Chondrocyte (in vitro differentiated cells): ENCODE measurements at places on chromosomes 12 and 14. TPM values are rescaled to one million over a fixed set of nuclear protein-coding genes. Genes with fewer than 3 reads are reported as not detected.
A peak's percentile ranks its signal among the peaks of the same experiment; 100 is the strongest.

DNA sequence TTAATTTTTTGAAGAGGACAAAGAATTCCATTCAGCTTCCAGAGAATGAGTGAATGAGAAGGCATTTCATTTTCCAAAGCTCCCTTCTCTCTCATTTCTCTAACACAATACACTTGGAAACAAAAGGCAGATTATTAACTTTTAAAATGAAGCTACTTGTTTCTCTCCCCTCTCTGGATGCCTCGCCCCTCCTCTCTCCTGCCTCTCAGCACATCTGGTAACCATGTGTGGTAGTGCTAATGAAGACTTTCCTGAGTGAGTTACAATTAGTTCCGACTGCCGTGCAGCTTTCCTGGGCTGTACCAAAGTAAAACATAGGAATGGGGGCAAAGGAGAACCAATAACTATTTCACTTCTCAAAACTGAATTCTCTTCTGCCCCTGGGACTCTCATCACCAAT is 84.7 kb upstream of the SOX5 start:
- peaks cover 19% of the 10 kb centered on the region for H3K4me1 ChIP-seq
- H3K27me3 ChIP-seq = no peaks in the 10 kb centered on the region
- DNase-seq = no peak
- no peak overlapping the region for H3K4me3 ChIP-seq

DNA sequence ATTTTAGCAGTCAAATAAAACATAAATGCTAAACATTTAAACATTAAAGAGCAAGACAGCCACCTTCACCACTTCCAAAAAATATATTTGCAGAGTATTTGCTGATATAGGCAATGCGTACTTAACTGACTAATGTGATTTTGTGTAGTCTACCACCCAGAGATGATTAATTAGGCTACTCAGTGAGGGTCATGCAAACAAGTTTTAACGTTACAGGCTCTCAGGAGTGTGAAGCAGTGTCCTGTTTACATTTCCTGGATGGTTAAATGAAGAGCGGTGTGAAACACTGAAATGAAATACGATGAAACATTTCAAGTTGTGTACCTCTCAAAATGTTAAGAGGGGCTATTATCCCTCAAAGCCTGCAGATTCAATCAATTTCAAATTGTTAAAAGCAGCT is 165.8 kb upstream of the LRIG3 start:
- H3K27me3 ChIP-seq = no peaks in the 10 kb centered on the region
- peak overlapping the region; percentile 38 for H3K27ac ChIP-seq
- H3K4me1 ChIP-seq = peaks cover 58% of the 10 kb centered on the region

DNA sequence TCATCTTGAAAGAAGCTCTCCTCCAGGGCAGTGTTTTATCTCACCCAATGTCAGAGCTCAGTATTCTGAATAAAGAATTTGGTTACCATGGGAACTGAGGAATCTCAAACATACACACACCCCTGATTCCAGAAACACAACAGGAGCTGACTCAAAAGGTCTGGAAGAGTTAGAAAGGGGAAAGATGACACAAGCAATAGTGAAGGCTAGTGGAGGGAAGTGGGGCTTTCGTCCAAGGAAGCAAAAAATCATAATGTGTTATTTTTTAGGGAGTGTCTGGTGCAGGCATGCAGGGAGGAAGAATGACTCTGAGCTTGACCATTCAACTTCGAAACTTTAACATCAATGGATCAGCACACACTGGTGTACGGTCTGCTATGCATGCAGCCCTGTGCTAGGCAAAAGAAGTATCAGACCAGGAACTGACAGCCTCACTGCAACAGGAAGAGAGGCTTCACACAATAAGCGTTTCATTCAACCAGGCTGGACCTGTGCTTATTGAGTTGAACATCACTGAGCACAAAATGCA is 20.3 kb downstream of the HEBP1 start:
- H3K27me3 ChIP-seq = no peaks in the 10 kb centered on the region
- H3K4me3 ChIP-seq = no peak overlapping the region
- no peak for DNase-seq

DNA sequence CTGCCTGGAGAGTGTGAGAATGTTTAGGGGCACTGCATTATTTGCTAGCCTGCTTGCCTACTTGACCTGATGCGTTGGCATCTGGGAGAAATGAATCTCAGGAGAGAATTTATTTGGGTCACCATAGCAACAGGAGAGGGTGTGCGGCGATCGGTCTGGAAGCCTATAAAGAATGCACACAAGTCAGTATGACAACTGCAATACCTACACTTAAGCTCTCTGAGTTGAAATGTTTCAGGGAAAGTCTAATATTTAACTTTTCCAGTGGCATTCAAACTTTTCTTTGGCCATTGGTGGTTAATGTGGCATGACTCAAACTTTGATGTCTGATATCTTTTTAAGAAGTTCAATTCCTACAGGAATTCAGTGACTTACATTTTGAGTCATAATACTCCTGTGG is 205.1 kb downstream of the NEDD1 start:
- H3K36me3 ChIP-seq = no peaks in the 10 kb centered on the region
- no peaks in the 10 kb centered on the region for H3K27me3 ChIP-seq
- H3K4me3 ChIP-seq = no peak overlapping the region
- H3K27ac ChIP-seq = no peak overlapping the region
- no peak for DNase-seq
- no peaks in the 10 kb centered on the region for H3K4me1 ChIP-seq

GRCh38 chr14:73242357-73242901 is 5.1 kb downstream of the PAPLN start:
- no peak overlapping the region for H3K4me3 ChIP-seq
- H3K36me3 ChIP-seq = peaks cover 5% of the 10 kb centered on the region
- H3K27ac ChIP-seq = no peak overlapping the region
- H3K4me1 ChIP-seq = peaks cover 47% of the 10 kb centered on the region

- H3K4me3 ChIP-seq = no peak overlapping the region
- H3K27me3 ChIP-seq = no peaks in the 10 kb centered on the region
- H3K27ac ChIP-seq = no peak overlapping the region
Measured at GRCh38 chr14:101009531-101009930, 106.0 kb upstream of the RTL1 start.

DNA sequence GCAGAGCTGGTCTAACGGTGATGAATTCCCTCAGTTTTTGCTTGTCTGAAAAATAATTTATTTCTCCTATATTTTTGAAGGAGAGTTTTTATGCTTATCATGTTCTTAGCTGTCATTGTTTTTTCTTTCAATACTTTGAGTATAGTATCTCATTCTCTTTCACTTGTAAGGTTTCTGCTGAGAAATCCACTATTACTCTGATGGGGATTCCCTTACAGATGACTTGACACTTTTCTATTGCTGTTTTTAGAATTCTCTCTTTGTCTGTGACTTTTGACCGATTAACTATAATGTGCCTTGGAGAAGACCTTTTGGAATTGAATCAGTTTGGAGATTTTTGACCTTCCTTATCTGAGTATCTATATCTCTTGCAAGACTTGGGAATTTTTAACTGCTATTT is 139.6 kb downstream of the PRKD1 start:
- H3K36me3 ChIP-seq = no peaks in the 10 kb centered on the region
- no peak overlapping the region for H3K4me3 ChIP-seq

DNA sequence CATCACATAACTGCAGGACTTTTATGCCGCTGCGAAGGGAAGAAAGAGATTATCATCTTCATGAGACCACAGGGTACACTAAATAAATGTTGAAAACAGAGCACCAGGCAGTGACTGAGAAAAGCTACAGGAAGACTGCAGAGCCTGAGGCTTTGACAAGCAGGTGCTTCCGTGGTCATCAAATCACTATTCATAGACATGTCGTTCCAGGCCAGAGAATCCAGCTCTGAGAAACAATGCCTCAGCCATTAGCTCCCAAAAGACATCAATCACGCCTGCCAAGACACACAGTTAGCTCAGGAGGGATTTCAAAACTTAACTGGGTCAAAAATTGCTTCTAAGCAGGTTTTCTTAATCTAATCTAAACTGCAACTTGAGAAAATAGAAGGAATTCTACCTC is 47.2 kb upstream of the GARIN6 start:
- no peak overlapping the region for H3K4me3 ChIP-seq
- H3K36me3 ChIP-seq = no peaks in the 10 kb centered on the region
- H3K27ac ChIP-seq = no peak overlapping the region
- H3K4me1 ChIP-seq = no peaks in the 10 kb centered on the region
- no peak for DNase-seq

DNA sequence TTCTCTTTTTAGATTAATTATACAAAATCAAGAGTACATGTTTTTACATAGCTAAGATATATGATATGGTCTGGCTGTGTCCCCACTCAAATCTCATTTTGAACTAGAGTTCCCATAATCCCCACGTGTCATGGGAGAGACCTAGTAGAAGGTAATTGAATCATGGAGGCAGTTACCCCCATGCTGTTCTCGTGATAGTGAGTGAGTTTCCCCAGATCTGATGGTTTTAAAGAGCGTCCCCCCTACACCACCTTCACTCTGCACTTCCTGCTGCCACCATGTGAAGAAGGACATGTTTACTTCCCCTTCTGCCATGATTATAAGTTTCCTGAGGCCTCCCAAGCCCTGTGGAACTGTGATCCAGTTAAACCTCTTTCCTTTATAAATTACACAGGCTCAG is 21.4 kb upstream of the DRAM1 start:
- peak overlapping the region; percentile 29 for H3K27ac ChIP-seq
- no peak for DNase-seq
- H3K4me1 ChIP-seq = peaks cover 35% of the 10 kb centered on the region
- no peaks in the 10 kb centered on the region for H3K36me3 ChIP-seq
- H3K27me3 ChIP-seq = no peaks in the 10 kb centered on the region
- H3K4me3 ChIP-seq = no peak overlapping the region

The ACSM4 gene
- total RNA-seq = not detected in 3 replicates

- no peak for DNase-seq
- H3K4me1 ChIP-seq = peaks cover 6% of the 10 kb centered on the region
Measured at GRCh38 chr12:71152851-71153250, 4.9 kb downstream of the TSPAN8 start.

The NANOG gene
- not detected in 3 replicates for total RNA-seq

- no peak overlapping the region for H3K27ac ChIP-seq
- H3K4me3 ChIP-seq = no peak overlapping the region
- no peak for DNase-seq
- no peaks in the 10 kb centered on the region for H3K4me1 ChIP-seq
- no peaks in the 10 kb centered on the region for H3K27me3 ChIP-seq
Measured at GRCh38 chr12:31845613-31846322, 113.4 kb upstream of the RESF1 start.

GRCh38 chr12:117919479-117919878 is 49.3 kb downstream of the KSR2 start:
- H3K4me3 ChIP-seq = no peak overlapping the region
- no peak for DNase-seq
- H3K36me3 ChIP-seq = no peaks in the 10 kb centered on the region
- peaks cover 9% of the 10 kb centered on the region for H3K27me3 ChIP-seq
- H3K27ac ChIP-seq = no peak overlapping the region

- no peak for DNase-seq
- H3K27ac ChIP-seq = no peak overlapping the region
- no peaks in the 10 kb centered on the region for H3K4me1 ChIP-seq
- peaks cover 23% of the 10 kb centered on the region for H3K27me3 ChIP-seq
- H3K36me3 ChIP-seq = no peaks in the 10 kb centered on the region
Measured at GRCh38 chr12:111122458-111122878, 202.1 kb upstream of the MYL2 start.

GRCh38 chr14:21087294-21088091 is 11.0 kb downstream of the ZNF219 start:
- no peak for DNase-seq
- H3K27me3 ChIP-seq = no peaks in the 10 kb centered on the region
- H3K4me1 ChIP-seq = peaks cover 31% of the 10 kb centered on the region

The PLEKHG7 gene
- not detected in 3 replicates for total RNA-seq

The EML5 gene
- total RNA-seq = 0.19 TPM in 1 of 3 replicates, not detected in the others

DNA sequence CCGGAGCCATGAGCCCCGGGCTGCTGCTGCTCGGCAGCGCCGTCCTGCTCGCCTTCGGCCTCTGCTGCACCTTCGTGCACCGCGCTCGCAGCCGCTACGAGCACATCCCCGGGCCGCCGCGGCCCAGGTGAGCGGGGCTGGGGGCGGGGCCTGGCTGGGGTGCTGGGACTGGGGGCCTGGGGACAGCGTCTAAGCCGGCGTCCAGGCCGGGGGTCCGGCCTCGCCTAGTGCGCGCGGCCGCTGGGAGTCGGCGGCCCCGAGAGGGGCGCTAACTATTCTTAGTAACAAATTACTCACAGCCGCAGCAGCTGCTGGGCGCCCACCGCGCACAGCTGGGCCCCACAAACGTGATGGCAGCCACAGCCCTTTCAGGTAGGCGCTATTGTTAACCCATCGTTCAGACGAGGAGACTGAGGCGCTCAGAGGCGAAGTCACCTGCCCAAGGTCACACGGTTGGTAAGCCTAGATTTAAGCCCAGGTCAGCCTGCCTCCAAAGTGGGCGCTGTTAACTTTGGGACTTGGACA is 374 bp downstream of the CYP46A1 start:
- H3K4me3 ChIP-seq = no peak overlapping the region
- DNase-seq = no peak
- H3K27ac ChIP-seq = no peak overlapping the region
- no peaks in the 10 kb centered on the region for H3K36me3 ChIP-seq

DNA sequence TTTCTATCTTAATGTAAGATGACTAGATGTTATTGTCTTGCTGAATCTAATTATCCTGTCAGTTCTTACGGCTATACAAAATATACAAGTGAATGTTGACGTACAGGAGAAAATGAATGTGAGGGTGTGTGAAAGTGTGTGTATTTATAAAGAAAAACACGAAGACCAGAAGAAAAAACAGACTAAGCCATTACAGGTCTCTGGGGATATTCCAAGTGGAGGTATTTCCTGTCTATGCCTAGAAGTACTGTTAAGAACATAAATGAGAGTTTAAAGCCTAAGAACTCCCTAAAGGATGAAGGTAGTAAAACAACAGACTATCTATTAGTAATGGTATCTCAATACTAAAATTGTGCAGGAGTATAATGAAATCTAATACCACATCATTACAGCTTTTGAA is 7.6 kb downstream of the MDM1 start:
- no peak overlapping the region for H3K4me3 ChIP-seq
- no peaks in the 10 kb centered on the region for H3K27me3 ChIP-seq
- peaks cover 12% of the 10 kb centered on the region for H3K36me3 ChIP-seq
- no peak overlapping the region for H3K27ac ChIP-seq
- DNase-seq = no peak
- H3K4me1 ChIP-seq = peaks cover 15% of the 10 kb centered on the region

DNA sequence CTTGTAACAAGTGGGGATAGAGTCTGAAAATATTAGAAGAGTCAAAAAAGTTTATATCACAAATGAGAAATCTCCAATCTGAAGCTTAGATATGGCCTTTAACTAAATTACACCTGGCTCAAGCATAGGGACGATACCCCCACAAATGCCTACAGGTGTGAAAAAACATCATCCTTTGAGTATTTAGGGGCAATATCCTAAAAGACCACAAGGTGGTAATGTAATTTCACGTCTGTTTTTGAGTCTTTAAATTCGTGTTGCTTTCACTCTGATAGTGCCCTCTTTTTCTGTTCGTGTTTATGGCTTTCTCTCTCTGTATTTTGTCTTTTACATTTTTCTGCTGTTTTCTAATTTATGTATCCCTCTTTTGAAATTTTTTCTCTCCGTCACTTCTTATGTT is 84.3 kb downstream of the ETNK1 start:
- H3K4me3 ChIP-seq = no peak overlapping the region
- peaks cover 3% of the 10 kb centered on the region for H3K4me1 ChIP-seq

The CCDC38 gene
- total RNA-seq = not detected in 3 replicates

DNA sequence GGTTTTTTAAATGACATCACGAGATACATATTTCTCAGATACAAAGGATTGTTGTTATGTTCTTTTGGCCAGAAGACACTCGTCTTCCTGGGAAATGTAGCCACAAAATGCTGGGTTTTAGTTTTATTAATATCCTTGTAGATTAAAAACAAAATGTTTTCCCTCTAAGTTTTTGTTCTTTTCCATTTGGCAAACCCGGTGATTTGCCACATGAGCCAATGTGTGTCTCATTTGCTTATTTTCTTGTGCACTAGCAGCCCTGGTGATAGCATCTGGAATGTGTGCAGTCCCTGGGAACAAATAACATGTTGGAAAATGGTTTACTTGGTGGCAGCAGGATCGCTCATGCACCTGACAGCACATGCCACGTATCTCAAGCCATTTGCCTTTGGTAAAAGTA is 61.0 kb downstream of the HMGA2 start:
- peaks cover 5% of the 10 kb centered on the region for H3K36me3 ChIP-seq
- H3K4me1 ChIP-seq = peaks cover 57% of the 10 kb centered on the region
- no peak overlapping the region for H3K4me3 ChIP-seq
- H3K27me3 ChIP-seq = no peaks in the 10 kb centered on the region
